ENCODE measurements at places on chromosomes 6 and 20.

GRCh38 chr6:3749067-3749841 lies 2.3 kb downstream of the PXDC1 start:
- no peak for DNase-seq

GRCh38 chr6:3340358-3340802 lies 81.6 kb downstream of the PSMG4 start:
- DNase-seq: no peak

GRCh38 chr6:47794577-47795135 lies 12.8 kb downstream of the OPN5 start:
- no peak for DNase-seq

GRCh38 chr6:63649269-63649668 lies 13.7 kb downstream of the PHF3 start:
- no peak for DNase-seq

DNA sequence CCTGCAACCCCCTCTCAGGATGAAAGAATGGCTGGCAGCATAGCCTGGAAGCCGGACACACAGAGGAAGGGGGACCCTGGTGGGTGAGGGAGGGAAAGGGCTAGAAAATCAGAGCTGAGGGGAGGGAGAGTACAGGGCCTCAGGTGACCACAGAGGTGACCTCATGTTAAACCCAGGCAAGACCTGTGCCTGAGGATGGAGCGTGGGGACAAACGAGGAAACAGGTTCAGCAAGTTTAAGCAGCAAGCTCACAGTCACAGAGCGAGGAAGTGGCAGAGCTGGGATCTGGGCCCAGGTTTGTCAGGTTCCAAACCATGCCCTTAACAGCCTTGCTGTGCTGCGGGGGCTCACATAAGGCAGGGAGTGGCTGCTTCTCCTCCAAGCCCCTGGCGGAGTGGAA lies 4.0 kb upstream of the BPI start:
- no peak for DNase-seq

GRCh38 chr20:41446456-41446855 lies 79.8 kb upstream of the EMILIN3 start:
- no peak for DNase-seq

DNA sequence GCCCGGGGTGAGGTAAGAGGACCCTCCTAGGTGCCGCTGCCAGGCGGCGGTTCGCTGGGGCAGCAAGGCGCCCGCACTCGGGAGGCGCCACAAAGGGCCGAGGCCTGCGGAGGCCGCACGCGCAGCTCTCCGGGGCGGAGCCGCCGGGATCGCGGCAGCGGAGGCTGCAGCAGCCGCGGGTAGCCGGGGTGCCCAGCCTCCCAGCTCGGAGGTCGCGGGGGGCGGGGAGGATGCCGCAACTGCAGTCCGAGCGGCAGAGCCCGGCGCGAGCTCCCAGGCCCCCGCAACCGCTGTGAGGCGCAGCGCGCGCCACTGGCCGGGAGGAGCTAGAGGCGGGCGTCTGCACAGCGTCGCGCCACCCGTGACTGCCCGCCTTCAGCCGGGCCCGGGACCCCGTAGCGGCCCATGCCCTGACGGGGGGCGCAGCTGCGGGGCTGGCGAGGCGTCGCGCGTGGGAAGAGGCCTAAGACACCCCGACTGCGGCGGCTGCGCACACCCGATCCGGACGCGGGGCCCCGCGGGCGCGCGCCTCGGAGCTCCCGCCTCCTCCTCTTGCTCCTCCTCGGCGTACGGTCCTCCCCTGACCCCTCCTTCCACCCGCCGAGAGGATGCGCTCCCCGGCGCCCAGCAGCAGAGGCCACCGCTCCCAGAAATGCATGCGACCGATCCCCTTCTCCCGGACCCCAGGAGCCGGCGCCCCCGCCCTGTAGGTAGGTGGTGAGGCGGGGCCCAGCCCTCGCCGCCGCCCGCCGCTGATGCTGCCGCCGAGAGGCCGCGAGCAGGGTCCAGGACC lies at the start of gene NCOA7:
NCOA7 (plus strand) TSS at position 603 of the 793 bp plus-strand sequence. CDS start 24,395 bp downstream, outside the sequence.
- DNase-seq: peak; percentile 73

GRCh38 chr20:44609006-44609515 lies 26.7 kb downstream of the PKIG start:
- no peak for DNase-seq

- no peak for DNase-seq
These were observed 242.0 kb upstream of the RSPO3 start for GRCh38 chr6:126876446-126876845.

GRCh38 chr20:8150591-8150990 lies 18.5 kb downstream of the PLCB1 start:
- DNase-seq: no peak

DNA sequence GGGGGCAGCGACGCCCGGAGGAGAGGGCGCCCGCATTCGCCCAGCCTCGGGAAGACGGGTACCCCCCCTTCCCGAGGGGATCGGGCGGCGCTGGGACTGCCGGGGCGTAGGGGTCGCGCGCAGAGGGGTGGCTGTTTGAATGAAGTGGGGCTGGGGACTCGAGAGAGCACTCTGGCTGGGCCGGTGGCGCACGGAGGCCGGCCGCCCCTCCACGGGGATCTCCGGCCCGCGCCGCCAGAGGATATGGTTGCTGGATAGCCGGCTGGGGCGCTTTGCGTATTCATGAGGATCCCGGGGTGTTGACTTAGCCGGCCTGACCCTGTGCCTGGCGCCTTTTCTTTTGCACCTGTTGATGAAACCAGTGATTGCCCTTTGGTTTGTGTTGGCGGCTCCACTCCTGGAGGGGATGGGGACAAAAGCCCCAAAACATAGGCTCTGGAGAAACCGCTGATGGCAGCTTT lies 469 bp downstream of the SYNJ2 start:
- peak; percentile 27 for DNase-seq

- DNase-seq: peak; percentile 49
These were observed 630 bp downstream of the PPP1R3G start for GRCh38 chr6:5085648-5086293.

GRCh38 chr6:160013987-160014868 lies 45.3 kb downstream of the IGF2R start:
- no peak for DNase-seq

DNA sequence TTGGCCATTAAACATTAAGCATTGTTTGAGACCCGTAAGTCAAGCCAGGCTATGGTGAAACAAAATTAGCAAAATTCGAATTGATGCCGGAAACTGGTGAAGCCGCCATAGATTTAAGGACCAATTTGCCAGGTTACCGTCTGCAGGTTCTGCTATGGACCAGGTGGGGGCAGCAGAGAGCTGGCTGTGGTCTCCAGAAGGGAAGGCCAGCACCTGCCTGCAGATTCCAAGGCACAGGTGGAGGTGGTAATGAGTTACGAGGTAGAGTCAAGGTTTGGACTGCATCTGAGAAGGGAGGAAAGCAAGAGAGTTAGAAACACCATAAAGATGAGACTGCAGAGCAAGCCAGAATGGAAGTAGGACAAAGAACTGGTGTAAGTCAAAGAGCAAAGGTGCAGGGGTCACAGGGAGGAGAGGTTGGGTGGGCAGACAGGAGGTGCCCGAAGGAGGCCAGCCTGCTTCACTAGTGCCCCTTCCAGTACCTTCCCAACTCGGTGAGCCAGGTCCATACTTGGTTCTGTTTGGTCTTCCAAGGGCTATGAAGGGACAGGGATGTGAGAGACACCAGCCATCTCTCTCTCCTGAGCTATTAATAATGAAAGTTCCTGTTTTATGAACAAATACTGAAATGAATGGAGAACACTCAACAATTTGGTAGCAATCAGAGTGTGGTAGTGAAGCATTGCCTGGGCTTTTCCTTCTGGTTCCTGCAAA lies 131.6 kb upstream of the ESR1 start:
- DNase-seq: peak; percentile 47

DNA sequence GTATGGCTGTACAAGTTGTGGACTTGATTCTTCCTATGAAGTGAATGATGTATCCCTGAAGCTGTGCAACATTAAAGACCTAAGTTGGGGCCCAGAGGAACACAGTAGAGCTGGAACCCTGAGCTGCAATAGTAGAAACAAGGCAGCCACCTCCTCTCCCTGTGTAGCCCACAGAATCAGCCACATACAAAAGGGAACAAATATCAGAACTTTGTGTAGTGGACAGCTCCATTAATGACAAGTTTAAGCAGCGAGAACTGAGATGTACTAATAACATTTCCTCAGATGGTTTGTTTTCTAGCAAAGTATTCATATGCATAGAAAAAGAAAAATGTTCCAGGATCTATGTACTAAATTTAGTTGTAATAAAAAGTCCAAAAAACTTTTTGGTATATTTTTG lies 19.2 kb downstream of the PHACTR1 start:
- DNase-seq: no peak

- no peak for DNase-seq
These were observed 91.1 kb downstream of the MRPL14 start for GRCh38 chr6:44036196-44036595.

DNA sequence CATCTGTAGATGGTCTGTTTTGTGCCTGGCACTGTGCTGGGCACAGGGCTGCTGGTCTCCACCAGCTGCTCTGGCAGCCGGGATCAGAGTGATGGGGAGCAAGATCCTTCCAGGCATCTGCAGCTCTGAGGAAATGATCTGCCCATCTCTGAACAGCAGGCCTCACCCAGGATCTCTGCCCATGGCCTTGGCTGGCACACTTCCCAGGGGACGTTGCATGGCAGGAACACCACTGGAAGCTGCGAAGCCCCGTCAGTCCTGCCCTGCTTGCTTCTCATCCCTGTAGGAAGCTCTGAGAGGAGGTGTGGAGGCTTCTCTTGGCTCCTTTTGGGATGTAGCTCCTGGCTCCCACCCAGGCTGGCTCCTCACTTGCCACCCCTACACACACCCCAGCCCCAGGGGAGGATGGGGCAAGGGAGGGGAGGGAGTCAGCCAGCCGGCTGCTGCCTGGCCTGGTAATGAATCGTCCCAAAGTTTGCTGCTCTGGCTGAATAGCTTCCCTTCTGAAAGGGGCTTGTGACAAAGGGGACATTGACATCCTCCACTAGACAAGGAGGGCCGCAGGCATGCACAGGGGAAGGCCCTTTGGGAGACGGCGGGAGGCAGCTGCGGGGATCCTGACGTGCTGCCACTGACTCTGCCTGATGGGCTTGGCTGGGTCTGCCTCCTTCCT lies 108.9 kb downstream of the VEGFA start:
- DNase-seq: peak; percentile 47

DNA sequence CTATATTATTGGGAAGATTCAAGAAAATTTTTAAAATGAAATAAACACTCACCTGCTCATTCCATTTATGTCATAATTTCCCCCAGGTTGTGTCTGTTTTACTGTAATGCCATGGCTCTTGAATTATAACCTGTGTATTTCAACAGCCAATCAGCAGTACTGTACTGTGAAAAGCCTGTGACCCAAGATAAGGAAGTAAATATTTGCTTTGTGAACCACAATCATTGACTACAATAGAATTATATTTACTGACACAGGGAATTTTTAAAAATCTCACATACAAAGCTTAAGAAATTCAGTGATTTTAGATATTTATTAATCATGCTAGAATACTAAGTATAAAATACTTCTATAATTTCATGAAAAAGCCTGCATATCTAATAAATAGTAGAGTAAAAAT lies 6.0 kb downstream of the RGS17 start:
- no peak for DNase-seq

GRCh38 chr6:43803783-43804549 lies 34.0 kb downstream of the VEGFA start:
- no peak for DNase-seq

GRCh38 chr6:23268348-23268747 lies 699.0 kb downstream of the HDGFL1 start:
- no peak for DNase-seq

DNA sequence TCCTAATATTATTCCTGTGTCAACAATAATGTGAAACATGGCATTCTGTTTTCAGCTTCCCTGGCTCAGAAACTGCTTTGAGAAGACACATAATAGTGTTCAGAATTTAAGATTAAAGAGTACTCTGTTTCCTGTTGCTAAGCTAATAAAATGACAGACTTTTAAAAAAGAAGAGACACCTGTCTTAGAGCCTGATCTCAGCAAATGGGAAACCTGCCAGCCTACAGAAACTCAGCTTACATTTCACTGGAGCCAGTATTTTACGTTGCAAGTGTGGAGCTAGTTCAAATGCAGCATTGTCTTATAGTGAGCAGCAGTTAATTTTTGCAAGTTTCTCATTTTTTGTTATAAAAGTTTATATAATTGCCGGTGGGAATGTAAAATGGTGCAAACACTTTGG lies 28.8 kb downstream of the KIZ start:
- no peak for DNase-seq

DNA sequence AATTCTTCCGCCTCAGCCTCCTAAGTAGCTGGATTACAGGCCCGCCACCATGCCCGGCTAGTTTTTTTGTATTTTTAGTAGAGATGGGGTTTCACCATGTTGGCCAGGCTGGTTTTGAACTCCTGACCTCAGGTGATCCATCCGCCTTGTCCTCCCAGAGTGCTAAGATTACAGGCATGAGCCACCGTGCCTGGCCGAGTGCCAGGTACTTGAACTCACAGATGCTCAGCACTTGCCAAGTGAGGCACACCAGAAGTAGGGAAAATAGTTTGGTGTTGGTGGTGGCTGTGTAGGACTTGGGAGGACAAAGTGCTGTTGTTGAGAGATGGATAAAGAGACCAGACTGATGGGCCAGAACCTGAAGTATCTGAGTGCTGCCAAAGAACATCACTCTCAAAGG lies 40.0 kb upstream of the MBOAT1 start:
- DNase-seq: no peak

- DNase-seq: no peak
These were observed 22.2 kb downstream of the PREP start for GRCh38 chr6:105380634-105381033.

- no peak for DNase-seq
These were observed 40.2 kb downstream of the E2F3 start for GRCh38 chr6:20441921-20442320.

DNA sequence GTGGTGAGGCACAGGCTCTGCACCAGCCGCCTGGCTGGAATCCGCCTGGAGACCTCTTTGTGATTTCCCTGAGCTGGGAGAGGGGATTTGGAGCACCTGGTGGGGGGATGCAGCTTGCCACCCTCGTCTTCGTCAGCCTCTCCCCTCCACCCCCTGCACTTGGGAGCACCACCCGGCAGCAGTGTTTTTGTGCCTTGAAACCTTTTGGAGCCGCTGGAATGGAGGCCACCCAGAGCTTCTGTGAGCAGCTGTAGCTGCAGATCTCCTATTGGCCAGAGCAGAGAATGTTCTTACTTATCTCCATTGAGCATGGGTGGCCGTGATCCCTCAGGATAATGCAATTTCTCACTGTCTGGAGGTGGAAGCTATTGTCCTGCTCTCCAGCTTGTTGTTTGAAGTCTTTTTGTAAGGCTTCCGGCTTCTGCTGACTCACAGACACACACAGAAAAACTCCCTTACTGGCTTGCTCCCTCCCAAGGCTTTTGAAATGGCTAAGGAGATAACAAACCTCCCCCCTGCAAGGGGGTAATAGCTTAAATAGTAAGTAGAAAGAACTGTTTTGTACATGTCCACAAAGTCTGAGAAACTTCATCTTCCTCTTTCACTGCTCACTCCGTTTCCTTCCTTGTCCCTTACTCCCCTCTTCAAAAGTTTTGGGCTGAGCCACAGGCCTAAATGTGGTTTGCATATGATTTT lies 271.2 kb downstream of the PRL start:
- DNase-seq: peak; percentile 66
